ENCODE measurements at places on chromosomes 5 and 9.

GRCh38 chr5:167642779-167643517 is 648.5 kb upstream of the WWC1 start:
- peak; percentile 82 for DNase-seq

DNA sequence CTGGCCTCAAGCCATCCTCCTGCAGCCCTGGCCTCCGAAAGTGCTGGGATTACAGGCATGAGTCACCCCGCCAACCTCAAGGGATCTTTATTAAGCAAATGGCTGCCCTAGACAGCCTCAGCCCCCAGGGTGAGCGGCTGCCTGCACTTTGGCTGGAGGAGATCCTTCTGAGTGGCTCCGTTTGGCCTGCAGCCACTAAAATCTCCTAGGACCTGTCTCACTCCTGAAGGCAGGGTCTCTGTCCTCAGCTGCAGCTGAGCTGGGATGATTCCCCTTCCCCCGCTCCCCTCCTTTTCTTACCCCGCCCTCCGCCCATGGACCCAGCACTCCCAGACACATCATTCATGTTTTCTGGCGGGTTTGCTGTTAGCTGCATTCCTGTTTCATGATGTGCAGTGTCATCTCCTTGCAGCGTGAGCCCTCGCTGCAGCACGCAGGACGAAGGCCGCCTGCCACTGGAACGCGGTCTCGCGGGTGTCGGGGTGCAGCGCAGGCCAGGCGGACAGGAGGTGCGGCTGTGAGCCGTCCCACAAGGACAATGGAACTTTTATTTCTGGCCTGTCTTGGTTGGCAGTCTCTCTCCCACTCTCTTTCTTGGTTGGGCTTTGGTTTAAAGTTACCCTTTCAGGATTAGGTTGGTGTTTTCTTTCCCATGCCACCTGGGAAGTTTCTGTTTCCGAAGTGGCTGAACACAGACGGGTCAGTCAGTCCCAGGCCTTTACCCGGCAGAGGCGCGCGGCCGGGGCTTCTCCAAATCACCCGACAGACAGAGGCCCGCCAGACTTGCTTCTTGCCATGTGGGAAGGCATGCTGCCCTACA is 137.1 kb downstream of the FOXD1 start:
- peak; percentile 86 for DNase-seq

GRCh38 chr9:104983491-104983890 is 55.5 kb upstream of the ABCA1 start:
- no peak for DNase-seq

- no peak for DNase-seq
Observed at GRCh38 chr5:147075187-147075586, 159.6 kb upstream of the STK32A start.

- peak; percentile 21 for DNase-seq
Observed at GRCh38 chr5:45774528-45774927, 78.3 kb upstream of the HCN1 start.

GRCh38 chr5:55320571-55320970 is 12.8 kb downstream of the MTREX start:
- DNase-seq = no peak

DNA sequence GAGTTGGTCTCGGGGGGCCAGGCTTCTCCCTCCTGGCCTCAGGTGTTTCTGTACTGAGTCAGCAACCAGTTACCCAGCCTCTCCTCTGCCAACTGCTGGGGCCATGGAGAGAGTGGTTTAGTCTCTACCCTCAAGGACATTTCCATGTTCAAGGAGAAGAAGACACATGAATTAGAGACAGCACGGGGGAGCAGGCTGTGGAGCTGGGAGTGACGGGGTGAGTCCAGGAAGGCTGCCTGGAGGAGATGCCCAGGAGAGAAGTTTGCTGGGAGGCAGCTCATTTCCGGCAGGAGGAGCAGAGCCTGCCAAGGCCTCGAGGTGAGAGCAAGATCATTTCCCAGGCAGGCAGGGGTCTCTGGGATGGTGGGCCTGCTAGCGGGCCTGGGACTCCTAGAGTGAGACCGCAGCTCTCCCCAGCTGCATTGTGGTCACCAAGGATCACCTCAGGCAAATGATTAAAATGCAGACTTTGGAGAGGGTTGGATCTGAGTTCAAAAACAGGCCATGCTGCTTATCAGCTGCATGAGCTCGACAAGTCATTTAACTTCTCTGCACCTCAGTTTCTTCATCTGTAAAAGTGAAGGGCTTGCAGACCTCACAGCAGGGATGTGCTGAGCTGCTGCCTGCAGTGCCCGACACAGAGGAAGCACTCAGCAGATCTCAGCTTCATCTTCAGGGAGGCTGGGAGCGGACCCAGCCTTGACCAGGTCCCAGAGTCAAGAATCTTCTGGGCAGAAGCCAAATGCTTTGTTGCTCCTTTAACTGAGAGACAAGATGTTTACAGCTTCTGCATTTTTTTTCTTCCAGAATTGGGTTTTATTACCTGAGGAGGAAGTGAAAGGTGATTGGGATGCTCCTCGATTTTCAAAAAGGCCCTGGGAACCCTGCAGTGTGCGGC is 35.2 kb downstream of the NEK6 start:
- no peak for DNase-seq

DNA sequence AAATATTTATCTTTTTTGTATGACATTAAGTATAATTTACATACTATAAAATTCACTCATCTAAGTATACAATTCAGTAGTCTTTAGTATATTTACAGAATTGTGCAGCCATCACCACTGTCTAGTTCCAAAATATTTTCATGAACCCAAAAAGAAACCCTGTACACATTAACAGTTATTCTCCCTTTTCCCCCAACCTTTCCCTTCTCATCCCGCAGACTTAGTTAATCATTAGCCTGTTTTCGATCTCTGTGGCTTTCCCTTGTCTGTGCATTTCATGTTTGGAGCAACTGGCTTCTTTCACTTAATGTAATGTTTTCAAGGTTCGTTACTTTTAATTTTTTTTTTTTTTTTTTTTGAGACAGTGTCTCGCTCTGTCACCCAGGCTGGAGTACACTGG is 37.5 kb downstream of the MTREX start:
- DNase-seq = no peak

GRCh38 chr5:178279723-178280438 is 47.3 kb upstream of the PHYKPL start:
- peak; percentile 91 for DNase-seq

GRCh38 chr5:93583439-93583767 is 381 bp downstream of the NR2F1 start:
- no peak for DNase-seq

GRCh38 chr9:13053504-13053903 is 226.0 kb downstream of the MPDZ start:
- DNase-seq = peak; percentile 14

DNA sequence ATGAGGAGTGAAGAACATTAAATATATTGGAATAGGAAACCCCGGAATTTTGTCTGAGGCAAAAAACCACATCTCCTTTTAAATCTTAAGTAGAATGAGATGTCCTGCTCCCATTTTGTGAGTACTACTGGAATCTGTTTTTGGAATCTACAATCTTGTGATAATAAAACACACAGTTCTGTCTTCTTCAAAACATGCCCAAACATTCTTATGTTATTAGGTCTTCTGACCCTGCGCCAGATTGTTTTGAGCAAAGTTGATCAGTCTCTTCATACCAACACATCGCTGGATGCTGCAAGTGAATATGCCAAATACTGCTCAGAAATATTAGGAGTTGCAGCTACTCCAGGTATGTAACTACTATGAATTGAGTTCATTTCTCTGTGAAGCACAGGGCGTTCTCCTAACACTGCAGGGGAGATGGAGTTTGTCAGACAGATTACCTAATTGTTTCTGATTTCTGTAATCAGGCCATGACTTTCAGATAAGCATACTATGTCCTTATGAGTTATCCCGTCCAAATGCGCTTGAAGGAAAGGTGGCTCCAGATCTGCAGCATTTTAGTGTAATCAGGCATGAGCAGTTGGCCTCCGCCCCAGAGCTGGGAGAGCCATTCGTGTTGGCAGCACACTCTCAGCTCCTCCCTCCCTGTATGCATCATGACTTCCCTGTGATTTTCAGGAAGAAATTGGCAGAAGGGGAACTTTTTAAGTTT is 88.0 kb downstream of the NLN start:
- DNase-seq = no peak

DNA sequence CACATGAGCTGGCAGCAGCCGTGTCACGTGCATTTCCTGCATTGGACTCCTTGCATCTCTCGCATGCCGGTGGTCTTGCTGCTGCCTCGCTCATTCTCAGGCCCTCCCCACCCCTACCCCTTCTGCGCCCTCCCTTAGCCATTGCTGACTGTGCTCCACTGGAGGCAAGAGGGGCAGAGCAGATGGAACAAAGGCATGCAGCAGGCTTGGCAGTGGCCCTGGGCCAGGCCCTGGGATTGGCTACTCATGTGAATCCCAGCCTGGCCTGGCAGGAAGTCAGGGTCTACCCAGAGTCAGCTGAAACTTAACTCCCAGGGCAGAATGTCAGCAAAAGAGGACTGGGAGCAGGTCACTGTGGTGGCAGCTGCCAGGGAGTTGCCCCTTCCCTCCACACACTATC is 62.3 kb downstream of the TSTD2 start:
- no peak for DNase-seq

GRCh38 chr5:168908207-168908606 is 329.0 kb upstream of the PANK3 start:
- peak; percentile 23 for DNase-seq

DNA sequence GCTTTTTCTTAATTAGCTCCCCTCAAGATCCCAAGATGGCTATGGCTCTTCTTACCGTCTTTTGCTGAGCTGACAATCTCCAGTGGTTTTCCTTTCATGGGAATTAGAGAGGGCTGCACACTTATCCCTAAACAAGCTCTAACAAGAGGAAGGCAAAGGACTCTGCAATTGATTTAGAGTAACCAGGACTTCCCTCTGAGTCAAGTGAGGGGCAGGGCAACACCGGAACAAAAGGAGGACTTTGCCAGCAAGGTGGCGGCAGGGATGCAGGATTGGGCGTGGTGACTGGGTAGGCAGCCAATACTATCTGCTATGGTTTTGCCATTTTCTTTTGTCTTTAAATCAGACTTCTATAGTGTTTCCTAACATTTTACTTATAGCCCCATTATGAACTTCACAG is 9.8 kb downstream of the SLC44A1 start:
- DNase-seq = peak; percentile 57

DNA sequence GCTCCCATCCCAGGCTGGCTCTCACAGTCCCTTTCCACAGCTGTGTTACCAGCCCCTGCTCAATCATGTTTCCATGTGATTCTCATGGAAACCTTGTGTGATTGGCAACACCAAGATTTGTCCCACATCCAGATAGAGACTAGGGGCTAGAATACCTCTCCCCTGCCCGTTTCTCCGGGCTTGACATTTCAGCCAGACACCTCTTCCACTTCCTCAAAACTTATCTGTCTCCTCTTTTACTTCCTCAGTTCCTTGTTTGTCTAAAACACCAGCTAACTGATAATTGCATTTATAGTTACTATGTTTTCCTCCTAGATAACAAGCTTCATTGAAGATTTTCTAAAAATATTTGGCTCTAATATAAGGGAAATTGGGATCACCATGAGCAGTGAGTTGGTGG is 16.6 kb upstream of the KCNMB1 start:
- DNase-seq = no peak

GRCh38 chr5:95281226-95281625 is 3.7 kb downstream of the MCTP1 start:
- DNase-seq = peak; percentile 48

DNA sequence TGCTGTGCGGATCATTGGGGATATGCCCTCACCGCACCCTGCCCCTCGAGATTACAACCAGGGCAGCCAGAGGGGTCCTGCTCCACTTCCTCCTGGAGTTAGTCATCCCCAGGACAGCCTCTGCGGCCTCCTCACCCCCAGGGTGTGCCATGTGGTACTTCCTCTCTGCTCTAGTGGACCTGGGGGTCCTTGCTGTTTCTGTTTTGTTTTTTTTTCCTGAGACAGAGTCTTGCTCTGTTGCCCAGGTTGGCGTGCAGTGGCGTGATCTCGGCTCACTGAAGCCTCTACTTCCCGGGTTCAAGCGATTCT is 5.2 kb upstream of the FCN1 start:
- DNase-seq = no peak

DNA sequence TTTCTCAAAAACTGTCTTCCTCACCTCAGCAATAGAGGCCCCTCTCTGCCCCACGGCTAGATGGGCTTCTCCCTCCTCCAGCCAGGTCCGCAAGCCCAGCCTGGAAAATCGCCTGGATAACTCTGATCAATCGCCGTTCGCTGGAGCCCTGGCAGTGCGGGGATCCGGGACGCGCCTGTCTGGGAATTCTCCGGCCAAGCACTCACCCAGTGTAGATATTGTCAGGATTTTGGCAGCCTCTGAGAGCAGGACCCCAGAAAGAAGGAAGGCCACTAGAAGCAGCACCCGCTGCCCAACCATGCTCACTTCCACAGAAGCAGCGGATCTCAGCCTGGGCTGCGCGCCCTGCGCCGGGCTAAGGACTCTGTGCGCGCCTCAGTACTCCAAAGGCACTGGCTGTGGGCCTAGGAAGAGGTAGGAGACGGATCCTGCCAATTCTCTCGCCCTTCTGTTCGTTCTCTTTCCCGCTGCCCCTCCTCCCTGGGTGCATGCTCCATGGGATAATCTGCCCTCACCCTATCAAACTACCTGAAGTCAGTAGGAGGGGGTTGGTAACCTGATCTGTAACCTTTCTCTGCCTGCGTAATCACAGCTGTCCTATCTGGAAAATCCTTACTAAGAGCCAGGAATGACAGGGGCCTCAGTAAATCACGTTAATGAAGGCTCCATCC is at the start of gene UGT3A1:
Gene UGT3A1, minus strand, starts transcription at position 450 of the 671 bp plus-strand sequence. Its CDS starts 150 bp downstream, at position 300.
- DNase-seq = peak; percentile 5

DNA sequence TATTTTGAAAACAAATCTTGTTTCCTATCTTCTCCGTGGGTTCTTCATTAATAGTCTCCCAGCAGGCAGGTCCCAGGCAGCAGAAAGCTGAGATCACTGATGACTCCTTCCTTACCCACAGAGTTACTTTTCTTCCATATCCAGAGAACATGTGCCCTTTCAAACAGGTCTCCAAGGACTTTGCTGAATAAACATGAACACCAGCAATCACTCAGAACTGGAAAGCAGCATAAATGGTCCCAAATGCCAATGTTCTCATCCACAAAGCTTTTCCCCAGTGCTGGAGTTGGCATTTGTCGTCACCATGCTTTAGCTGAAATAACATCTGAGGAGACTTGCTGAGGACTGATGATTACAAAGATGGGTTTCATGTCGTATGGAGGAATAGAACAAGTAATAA is 134.0 kb downstream of the YIPF5 start:
- no peak for DNase-seq

- no peak for DNase-seq
Observed at GRCh38 chr9:105860516-105860915, 166.2 kb downstream of the TMEM38B start.

GRCh38 chr9:2151171-2151570 is 136.0 kb downstream of the SMARCA2 start:
- DNase-seq = no peak

Measured in RWPE1 (cell line).